IPS-NIHi11 (cell line): ENCODE measurements at places on chromosomes 3 and 15.

DNA sequence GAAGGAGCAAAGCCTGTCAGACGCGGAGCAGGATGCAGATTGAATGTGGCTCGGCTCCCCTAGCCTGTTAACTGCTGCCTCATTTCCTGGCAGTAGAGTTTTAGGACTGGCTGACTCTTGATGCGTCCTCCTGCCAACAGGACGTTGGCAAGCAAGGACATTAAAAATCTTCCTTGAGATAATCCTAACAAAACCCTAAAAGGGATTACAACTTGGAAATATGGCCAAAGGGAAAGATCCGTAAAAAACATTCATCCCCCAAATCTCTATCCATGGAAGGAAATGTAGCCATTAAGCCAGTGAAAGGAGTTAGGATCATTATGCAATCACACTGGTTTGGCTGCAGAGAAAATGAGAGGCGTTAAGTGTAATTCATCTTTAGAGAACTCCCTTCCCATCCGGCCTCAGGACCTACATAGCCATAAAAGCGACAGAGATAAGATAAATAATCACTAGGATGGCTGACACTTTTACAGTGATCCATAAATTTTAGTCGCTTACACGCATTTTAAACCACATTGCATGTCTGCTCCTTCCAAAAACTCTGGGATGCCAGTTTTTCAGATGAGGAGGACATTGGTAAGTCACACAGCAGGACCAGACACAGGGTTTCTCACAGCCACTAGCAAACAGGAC lies 44.5 kb upstream of the C3orf80 start:
- DNase-seq, result no peak

DNA sequence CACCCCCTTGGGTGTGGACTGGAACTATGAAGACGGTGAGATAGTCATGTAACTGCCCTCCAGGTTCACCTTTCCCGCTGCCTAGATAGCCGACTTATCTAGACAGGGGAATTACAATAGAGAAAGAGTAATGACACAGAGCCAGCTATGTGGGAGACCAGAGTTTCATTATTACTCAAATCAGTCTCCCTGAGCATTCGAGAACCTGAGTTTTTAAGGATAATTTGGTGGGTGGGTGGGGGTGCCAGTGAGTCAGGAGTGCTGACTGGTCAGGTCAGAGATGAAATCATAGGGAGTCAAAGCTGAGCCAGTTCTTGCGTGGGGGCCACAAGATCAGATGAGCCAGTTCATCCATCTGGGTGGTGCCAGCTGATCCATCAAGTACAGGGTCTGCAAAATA lies 19.7 kb upstream of the DNAJC19 start:
- DNase-seq, result no peak

DNA sequence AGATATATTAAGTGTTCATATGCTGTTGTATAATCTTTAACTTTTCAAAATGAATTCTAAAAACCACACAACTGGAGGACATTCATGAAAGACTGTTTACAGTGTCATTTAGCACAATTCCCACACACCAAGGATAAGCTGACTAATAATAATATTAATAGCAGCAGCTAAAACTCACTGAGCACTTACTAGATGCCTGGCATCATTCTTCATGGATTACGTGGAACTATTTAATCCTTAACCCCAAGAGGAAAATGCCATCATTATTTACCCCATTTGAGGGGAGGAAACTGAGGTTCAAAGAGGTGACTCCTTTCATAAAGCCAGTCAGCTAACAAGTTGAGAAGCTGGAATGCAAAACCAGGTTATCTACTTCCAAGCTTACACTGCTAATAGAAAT lies 77.0 kb downstream of the TMEM108 start:
- DNase-seq, result no peak

DNA sequence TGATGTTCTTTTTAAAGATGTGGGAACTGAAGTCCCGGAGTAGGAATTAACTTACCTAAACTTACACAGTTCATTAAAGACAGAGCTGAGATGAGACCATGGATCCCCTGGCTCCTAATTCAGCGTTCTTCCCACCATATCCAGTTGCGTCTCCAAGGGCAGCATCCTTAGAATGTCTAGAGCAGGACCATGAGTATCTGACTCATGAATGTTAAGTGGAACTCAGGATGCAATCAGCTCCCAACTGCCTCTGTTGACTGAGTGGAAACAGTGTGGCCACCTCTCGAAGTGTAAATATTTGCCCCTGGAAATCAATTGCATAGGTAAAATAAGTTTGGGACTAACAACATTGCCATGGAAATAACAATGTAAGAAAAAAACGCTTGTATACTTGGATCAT lies 2.5 kb downstream of the SNTN start:
- no peak for DNase-seq

DNA sequence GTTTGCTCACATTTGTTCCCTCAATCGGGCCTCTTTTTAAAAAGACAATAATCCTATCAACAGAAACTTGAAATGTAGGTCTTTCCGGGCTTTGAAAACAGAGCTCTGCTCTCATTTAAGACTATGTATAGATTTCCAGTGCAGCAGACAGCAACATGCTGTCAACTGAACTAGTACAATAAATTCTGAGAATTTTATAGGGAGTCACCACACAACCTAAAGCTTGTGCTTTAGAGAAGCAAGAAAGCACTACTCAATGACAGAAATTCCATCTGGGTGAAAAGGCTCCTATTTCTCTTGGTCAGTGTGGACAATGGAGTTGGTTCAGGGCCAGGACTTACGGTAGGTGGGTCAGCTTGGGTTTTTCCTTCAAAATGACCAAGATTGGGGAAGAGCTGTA lies 583.5 kb downstream of the ROBO1 start:
- DNase-seq, result no peak

DNA sequence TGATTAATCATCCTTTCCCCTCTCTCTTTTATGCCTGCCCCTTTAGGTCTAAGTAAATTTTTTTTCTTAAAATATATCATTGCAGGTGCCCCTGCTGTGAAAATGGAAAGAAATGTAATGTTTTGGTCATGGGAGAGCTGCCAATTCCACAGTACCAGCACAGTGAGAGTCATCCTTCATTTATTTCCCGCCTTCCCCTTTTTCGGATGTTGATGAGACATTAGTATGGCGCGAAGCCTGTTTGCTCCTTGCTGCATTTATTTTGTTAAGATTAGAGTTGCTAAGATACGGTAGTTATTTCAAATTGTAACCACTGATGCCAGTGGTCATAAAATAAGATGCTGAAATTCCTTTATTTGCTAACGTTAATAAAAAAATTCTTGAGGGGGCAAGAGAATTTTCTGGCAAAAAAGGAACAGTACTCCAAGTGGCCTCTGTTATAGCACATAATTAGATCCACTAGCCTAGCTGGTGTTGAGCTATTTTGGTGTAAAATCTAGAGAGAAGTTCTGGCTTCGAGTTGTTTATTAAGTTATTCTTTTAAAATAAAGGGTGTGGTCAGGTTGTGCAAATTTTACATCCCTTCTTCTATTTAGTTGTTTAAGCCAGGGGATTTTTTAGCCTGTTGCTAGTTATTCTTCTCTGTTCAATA lies 62.8 kb downstream of the MDFIC2 start:
- DNase-seq, result no peak

DNA sequence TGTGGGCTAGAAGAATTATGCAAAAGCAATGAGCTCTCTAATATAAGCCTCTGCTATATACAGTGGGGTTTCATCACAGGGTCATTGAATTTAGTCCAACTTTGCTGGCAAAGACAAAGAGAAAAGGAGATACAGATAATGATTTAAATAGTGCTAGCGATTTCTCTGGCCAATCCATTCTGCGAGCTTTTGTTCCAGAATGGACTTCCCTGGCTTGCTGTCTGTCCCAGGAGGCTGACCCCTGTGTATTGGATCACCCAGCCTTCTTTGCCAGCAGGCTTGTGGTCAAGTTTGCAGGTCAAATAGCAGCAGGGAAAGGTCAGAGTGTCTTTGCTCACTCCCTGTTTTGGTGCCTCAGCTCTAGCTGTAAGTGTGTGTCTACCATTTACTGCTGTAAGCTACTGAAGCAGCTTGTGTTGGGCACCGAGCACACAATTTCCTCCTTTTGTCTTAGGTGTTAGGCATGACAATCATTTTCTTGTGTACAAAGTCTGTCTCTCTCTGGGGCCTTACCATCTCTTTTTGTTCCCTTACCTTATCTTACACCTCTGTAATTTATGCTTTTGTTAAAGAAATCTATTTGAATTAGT lies 55.7 kb downstream of the UNC13C start:
- no peak for DNase-seq

GRCh38 chr3:59878038-59878427 lies 828.2 kb upstream of the CFAP20DC start:
- no peak for DNase-seq

GRCh38 chr3:176574786-176575185 lies 622.5 kb downstream of the TBL1XR1 start:
- DNase-seq, result no peak

- no peak for DNase-seq
Observed at GRCh38 chr3:23669541-23670255, 136.1 kb upstream of the UBE2E1 start.

GRCh38 chr15:74795966-74796625 lies 14.2 kb downstream of the CSK start:
- DNase-seq, result no peak

DNA sequence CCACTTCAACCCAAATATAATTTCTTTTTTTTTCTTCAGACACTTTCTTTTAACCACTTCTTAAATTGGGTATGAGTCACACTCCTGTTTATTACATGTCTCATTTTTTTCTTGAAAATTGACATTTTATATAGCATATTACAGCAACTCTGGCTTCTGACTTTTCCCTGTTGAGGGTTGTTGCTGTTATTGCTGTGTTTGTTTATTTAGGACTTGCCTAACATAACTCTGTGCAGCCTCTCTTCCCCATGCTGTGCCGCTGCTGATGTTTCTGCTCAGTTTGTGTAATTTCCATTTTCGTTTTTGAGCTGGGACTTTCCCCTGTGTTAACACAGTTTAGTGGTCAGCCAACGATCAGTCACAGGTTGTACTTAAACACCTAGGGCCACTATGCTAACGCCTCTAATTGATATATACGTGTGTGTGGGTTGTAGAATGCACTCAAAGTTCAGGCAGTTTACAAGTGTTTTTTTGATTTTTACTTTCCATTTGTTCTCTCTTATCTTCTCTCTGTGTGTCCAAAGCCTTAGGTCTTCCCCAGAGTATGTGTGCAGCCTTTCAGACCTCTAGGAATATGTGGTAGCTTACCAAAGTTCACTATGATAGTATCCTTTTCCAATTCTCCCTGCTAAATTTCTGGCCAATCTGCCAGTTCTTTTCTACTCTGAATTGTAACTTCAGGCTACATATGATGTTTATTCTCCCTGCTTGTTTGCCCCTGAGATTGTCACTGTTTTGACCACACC lies 337.2 kb downstream of the ZBTB20 start:
- no peak for DNase-seq

DNA sequence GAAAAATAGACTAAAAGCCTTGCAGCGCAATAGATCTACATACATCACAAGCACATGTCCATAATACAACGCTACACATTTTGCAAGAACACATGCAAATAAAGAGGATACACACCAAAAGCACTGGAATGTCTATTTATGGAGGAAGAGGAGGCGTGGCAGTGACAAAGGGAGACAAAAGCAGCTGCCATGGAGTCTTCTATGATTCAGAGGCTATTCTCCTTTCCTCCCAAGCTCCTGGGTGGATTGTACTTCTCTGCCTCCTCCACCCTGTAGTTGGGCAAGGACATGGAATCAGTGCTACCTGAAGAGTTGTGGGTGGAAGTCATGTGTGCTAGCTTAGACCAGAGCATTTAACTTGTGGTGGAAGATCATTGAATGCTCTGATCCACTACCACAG lies 57.9 kb upstream of the ABHD2 start:
- DNase-seq, result no peak

GRCh38 chr3:37474901-37475331 lies 300.5 kb upstream of the LRRFIP2 start:
- no peak for DNase-seq

DNA sequence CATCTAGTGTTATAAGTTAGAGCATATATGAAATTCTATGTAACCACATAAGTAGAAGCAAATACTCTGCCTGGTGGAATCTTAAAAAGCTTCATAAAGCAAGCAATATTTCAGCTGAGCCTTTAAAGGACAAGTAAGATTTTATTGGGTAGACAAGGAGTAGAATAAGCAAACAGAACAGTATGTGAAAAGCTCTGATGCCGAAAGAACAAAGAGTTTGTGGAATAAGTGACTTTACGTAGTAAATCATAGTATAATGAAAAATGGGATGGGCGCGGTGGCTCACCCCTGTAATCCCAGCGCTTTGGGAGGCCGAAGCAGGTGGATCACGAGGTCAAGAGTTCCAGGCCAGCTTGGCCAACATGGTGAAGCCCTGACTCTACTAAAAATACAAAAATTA lies 9.9 kb downstream of the EAF2 start:
- no peak for DNase-seq

DNA sequence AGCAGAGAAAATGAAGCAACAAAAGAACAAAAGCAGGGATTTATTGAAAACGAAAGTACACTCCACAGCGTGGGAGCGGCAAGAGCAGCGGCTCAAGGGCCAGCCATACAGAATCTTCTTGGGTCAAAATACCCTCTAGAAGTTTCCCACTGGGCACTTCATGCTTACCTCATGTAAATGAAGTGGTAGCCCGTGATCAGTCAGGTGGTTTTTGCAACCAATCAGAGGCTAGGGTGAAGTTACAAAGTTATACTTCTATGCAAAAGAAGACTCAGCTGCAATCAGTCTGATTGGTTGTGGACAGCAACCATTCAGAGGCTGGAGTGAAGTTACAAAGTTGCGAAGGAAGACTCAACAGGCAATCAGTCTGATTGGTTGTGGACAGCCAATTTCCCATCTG lies 37.8 kb upstream of the TRH start:
- DNase-seq, result no peak

GRCh38 chr3:52887166-52887565 lies 10.2 kb downstream of the STIMATE start:
- DNase-seq, result no peak

- DNase-seq, result no peak
Observed at GRCh38 chr3:46245146-46245545, 2.9 kb downstream of the CCR3 start.

DNA sequence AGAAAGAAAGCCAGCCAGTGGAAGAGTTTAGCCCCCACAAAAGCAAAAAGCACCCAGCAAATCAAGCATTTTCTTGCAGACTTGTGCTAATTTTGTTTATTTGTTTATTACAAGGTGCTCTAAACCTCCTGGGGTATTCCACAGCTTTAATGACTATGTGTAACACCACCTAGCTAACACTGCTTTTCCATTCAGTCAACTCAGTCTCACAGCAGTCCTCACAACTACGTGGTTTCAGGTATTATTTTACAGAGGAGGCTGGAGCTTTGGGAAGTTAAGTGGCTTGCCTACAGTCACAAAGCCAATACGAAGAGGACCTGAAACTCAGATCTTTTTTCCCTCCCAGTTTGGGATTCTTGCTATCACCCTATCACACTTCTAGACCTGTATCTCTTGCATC lies 14.8 kb downstream of the SOX14 start:
- DNase-seq, result no peak

DNA sequence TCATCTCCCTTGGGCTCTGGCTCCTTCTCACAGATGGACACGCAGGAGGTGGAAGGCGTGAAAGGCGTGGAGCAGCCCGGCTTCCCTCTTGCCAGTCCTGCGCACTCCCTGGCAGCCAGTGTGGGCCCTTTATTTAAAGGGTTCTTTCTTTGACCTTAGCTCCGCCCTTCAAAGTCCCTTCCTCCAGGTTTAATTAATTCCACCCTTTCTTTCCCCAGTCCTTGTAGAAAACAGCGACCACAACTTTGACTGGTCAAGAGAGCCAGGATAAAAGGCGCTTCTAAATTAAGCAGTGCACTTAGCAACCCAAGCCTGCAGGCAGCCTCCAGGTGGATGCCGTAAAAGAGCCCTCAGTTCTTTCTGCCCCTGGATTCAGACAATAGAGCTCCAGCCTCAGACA lies at the start of gene HDC:
TSS of gene HDC (minus strand) at position 107 of the 400 bp plus-strand sequence. CDS start at position 4, 103 bp downstream.
- DNase-seq, result peak; percentile 23
